ENCODE measurements at places on chromosomes 7 and 10.

GRCh38 chr10:84179059-84179710 is 5.6 kb downstream of the GPR15LG start:
- DNase-seq, result no peak

DNA sequence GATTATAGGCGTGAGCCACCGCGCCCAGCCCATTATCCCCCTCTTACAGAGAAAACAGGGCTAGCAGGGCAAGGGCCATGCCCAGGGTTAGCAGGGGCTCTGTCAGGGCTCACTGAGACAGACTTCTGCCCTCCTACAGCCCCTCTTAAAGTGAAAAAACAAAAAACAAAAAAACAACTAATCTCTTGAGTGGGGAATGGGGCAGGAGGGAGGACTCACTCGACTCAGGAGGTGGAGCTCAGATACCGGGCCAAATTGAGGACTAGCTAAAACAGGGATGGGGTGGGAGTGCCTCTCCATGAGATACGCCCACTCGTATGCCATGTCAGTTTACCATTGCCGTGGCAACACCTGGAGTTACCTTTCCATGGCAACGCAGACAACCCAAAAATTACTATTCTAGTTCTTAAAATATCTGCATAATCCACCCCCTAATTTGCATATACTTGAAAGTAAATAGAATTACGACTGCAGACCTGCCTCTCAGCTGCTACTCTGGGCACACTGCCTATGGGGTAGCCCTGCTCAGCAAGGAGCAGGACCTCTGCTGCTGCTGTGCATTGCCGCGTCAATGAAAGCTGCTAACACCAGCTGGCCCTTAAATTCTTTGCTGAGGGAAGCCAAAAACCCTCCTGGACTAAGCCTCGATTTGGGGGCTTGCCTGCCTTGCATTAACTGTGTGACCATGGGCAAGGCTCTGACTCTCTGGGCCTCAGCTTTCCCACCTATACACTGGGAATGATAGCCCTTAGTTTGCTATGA is 13.4 kb downstream of the SSC4D start:
- DNase-seq, result no peak

DNA sequence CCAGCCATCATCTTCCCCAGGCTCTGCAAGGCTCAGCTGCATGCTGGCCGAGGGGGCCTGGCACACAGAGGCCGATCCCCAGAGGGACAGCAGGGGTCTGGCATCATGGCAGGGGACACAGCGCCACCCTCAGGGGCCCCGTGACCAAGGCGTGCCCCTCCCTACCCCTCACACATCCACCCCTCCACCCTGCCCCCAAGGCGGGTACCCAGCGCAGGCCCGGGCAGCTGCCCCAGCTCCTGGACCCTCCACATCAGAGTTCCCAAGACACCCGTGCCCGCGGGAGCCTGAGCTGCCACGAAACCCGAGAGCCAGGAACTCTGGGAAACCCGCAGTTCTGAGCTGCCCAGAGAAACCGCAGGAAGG is 46.5 kb upstream of the TNRC18 start:
- DNase-seq, result no peak

- no peak for DNase-seq
Measured at GRCh38 chr10:45254892-45255291, 60.5 kb downstream of the OR13A1 start.

DNA sequence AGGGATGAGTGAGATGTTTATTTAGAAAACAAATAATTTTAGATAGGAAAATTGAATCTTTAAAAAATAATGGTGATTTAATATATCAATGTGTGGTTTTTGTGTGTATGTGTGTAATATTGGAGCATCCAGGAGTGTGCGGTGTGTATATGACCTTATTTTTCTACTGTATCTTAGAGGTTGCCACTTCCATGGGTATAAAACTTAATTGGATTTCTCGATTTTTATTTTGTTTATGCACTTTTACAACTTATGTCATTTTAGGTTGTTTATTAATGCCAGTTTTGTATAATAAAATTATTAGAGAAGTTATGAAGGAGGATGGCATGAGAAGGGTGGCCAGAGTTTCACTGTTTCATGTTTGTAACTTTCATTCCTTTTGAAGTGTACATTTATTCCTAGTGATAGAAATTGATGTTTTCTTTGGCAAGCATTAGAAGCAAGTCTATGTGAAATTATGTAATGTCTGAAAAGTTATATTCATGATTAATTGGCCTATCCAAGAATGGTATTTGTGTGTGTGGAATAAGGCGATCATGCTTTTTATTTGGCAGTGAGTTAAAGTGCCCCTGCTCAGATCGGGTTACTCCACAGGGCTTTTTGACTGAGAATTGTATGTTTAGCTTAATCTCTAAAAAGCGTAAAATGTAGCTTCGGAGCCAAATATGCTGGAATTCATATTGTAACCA is 110.3 kb downstream of the KAT6B start:
- DNase-seq, result no peak

GRCh38 chr10:132290631-132291030 is 17.1 kb downstream of the STK32C start:
- DNase-seq, result no peak

GRCh38 chr7:16776053-16776452 is 22.5 kb downstream of the TSPAN13 start:
- no peak for DNase-seq

- no peak for DNase-seq
Measured at GRCh38 chr10:43136995-43137716, 1.1 kb upstream of the CSGALNACT2 start.

DNA sequence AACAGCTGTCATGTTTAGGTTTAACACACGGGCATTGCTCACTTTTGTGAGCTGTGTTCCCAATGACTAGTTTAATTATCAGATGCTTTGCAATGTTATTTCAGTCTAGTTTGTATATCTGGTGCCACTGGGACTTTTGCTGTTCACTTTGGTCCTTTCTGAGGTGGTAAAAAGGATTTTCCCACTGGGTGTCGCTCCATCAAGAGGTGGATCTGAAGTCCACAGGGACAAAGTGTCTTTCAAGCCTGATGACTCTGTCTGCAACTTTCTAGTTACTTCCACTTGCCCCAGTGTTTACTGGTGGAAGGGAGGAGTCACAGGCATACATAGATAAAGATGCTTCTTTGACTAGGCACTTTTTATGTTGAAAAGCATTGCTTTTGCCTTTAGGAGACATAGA is 242.2 kb downstream of the HGF start:
- no peak for DNase-seq

DNA sequence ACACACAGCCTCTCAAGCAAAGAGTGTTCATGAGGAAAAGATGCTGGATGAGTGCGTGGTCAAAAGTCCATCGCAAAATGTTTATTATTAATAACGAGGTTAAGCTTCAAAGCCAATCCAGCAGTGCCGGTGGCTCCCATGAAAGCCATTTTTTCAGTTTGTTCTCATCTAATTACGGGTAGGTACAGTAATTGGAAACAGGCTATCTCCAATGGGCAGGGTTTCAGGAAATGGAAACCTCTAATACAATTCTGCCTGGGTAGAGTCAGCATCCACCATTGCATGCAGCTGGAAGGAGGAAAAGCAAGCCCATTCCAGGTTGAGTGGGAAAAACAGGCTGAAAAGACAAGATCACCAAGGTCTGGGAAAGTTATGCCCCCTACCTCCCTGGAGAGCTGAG is 57.4 kb downstream of the GPAM start:
- no peak for DNase-seq

GRCh38 chr10:99325281-99325680 is 3.9 kb upstream of the CNNM1 start:
- DNase-seq, result no peak

DNA sequence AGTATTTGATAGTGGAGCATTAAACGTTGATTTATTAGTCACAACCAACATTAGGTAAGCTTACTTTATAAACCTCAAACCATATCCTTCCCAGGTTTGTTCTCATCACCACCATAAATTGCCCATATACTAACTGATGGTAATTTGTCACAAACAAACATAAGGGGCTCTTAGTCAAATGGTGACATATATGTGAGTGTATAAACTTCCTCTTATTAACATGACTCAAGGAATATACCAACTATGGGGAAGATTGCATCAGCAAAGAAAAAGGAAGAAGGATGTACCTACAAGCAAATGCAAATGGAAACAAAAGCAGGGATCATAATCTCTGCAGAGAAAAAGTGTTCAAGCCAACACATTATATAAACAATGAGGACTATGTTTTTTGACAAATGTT is 418.2 kb upstream of the AKR1E2 start:
- no peak for DNase-seq

GRCh38 chr10:104293781-104294321 is 24.9 kb downstream of the GSTO2 start:
- no peak for DNase-seq

DNA sequence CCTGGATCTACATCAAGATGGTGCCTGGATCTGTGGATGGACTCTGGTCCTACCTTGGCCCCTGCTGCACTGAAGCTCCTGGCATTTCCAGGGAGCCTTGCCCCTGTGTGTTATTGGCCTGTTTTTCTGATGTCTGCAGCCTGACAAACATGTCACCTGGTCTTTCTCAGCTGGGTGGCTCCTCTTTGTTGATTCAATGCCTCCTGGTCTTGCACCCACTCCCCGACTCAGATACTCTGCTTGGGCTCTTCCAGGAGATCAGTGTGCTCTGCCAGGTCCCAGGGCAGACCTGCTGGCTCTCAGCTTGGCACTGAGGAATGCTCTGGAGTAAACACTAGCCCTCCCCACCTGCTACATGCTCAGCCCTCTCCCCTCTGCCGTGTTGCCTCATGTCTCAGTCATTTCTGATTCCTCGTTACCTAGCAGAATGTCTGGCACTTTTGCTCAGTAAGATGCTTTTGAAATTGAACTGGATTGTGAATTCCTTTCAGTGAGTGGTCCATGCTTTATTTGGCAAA is 253.3 kb upstream of the BMPER start:
- DNase-seq, result no peak

- no peak for DNase-seq
Measured at GRCh38 chr10:1041514-1041913, 7.4 kb downstream of the IDI1 start.

DNA sequence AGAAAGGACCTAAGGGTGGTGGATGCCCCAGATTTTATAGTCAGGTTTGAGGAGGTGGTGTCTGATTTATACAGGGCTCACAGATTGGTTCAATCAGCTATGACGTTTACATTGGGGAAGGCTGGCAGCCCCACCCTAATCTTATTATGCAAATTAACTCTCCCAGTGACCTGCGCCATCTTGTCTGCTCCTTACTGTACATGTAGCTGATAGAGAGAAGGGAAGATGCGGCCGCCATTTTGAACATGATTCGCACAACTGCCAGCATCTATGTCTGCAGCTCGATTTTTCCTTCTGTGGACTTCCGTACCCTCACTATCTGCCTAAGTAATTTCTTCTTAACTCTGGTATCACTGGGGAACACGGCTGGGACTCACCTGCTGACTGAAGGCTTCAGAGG is 619.0 kb upstream of the DPP6 start:
- DNase-seq, result no peak

DNA sequence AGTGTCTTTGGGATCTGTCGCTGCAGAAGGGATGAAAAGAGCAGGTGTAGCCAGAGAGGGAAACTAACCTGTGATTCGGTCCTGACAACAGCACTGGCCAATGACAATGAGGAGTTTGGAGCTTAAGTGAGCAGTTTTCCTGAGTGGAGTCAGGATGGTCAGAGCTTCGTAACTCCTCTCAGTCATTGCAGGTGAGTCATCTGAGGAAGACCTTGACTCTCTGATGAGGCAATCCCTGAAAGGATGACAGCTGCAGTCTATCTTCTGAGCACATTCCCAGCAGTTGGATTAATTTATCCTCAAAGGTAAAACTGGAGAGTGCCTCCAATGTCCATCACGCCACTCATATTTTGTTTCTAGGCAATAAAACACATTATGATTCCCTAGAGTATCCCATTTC is 401.9 kb downstream of the POM121L12 start:
- DNase-seq, result no peak

GRCh38 chr7:80131675-80132435 is 2.8 kb upstream of the GNAI1 start:
- DNase-seq, result no peak

DNA sequence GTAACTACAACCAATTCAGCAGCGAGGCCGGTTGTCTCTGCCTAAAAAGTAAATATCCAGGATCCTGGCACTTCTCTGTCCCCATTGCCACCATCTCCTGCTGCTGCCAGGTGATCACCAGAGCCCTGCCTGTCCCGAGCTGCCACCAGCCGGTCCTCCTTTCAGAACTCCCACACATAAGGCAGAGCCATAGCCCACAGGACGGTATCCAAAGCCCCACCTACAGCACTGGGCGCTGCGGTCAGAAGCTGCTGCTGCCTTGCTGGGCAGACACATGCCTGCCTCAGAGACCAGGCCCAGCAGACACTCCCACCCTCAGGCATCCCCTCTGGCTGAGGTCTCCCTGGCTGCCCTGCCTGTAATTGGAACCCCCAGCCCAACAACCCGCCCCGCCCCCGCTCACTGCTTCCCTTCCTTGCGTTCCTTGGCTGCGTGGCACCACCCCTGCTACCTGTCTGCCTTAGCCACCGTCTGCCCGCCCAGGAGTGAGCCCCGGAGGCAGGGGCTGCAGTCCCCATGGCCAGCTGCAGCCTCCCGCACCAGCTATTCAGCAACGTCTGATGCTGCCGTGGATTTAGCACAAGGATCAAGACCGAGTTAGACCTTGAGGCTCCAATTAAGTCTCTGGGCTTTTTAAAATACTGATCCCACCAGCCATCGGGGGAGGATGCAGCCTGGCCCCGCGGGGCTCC is 100.7 kb downstream of the CYTH3 start:
- no peak for DNase-seq

DNA sequence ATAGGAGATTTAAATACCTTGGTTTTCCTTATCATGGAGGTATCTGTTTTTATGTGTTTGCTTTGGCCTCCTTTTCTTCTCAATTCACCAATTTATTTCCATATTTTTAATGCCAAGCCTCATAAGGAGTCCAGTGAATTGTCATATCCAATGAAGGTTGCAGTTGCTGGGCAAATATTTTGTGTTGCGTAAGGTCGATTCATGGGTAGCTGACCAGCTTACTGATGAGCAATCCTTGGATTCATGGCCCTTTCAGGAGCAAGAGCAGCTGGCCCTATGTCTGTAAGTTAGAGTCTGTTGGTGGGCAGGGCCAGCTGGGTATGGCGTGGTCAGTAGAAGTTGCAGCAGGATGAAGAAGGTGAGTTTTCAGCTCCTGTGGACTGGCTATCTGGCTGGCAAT is 182.9 kb downstream of the PFKFB3 start:
- DNase-seq, result no peak

DNA sequence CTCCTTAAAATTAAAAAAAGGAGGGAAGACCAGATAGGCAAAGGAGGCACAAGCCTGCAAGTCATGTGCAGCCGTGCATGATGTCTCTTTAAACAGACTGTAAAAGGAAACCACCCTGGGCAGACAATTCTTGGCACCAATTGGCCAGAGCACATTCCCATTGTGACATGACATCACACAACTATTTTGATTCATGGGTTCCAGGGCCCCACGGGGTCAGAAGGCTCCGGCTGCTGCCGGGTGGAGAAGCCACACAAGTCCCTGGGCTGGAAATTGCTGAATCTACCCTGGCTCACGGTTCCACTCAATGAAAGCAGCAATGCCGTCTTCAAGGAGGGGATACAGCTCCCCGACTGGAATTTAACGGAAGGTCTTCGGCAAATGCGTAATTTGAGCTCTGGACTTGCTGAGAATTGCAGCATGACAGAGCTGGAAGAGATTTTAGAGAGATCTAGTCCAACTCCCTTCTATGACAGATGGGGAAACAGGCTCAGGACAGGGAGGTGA is 140.5 kb downstream of the PRKAG2 start:
- no peak for DNase-seq

GRCh38 chr7:21514062-21514461 is 28.8 kb upstream of the DNAH11 start:
- DNase-seq, result no peak
